ENCODE measurements at places on chromosomes 1 and 21.

GRCh38 chr1:42937141-42937696 lies 21.4 kb downstream of the SLC2A1 start:
- DNase-seq = no peak

DNA sequence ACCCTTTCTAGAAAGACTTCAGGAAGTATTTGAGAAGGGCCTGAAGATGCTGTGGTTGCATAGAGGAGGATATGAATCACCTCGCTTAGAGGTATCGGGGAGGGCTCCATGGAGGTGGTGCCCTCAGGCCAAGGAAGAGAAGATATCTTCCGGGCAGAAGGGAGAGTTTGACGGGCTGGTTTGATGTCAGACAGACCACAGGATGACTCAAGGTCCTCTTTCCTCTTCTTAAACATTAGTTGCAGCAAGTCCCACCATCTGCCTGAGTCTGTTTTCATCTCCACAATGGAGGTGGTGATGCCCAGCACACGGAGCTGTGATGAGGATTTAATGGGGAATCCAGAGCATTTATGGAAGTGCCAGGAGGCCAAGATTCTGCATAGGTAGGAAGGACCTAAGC lies 25.1 kb upstream of the RUNX3 start:
- no peak for DNase-seq

DNA sequence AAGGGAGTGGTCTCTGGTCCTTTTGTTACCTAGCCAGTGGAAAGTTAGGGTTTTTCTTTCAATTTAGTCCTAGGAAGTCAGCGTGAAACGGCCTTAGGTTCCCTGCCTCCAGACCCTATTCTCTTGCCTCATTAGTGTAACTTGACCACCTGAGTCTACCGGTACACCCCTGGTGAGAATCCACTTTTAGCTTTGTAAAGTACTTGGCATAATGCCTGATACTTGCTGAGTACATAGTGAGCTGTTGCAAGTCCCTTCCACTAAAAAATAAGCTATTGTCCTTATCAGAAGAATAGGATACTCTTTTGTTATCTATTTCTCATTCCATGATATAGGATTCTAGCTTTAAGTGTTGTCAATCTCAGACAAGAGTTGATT lies 228.8 kb downstream of the ST6GALNAC3 start:
- no peak for DNase-seq

DNA sequence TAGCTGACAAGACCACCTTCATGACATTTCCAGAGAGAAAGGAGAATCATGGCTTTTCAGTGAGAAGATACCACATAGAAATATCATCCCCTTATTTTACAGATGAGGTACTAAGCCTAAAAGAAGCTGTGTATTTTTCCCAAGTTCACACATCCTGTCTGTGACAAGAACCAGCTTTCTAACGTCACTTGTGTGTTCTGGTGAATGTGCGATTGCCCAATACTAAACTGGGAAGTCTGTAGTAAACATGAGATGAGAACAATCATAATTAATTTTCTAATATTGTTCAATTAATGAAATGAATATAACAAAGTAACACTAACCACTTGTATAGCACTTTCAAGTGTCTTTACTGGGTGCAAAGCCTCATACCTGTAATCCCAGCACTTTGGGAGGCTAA lies 46.0 kb downstream of the PTGER3 start:
- no peak for DNase-seq

GRCh38 chr1:56190806-56191365 lies 388.5 kb downstream of the PLPP3 start:
- DNase-seq = no peak

DNA sequence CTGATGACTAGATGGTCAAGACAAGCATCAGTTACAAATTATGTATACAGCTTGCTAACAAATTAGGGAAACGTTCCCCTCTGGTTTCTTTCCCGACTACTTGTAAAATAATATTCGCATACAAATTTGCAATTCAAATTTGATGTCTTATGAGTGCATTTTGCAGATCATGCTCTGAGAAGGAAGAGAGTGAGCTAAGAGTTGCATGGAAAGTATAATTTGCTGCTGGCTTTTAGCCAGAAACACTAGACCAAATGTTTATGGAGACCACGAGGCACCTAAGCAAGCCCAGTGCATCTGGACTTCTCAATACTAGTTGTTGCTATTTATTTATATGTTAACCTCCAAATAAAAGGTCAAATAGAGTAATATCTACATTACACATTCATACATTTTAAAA lies 216.0 kb downstream of the SMYD3 start:
- DNase-seq = no peak

- DNase-seq = peak; percentile 53
These were observed 15.8 kb downstream of the ODF2L start for GRCh38 chr1:86380257-86380861.

DNA sequence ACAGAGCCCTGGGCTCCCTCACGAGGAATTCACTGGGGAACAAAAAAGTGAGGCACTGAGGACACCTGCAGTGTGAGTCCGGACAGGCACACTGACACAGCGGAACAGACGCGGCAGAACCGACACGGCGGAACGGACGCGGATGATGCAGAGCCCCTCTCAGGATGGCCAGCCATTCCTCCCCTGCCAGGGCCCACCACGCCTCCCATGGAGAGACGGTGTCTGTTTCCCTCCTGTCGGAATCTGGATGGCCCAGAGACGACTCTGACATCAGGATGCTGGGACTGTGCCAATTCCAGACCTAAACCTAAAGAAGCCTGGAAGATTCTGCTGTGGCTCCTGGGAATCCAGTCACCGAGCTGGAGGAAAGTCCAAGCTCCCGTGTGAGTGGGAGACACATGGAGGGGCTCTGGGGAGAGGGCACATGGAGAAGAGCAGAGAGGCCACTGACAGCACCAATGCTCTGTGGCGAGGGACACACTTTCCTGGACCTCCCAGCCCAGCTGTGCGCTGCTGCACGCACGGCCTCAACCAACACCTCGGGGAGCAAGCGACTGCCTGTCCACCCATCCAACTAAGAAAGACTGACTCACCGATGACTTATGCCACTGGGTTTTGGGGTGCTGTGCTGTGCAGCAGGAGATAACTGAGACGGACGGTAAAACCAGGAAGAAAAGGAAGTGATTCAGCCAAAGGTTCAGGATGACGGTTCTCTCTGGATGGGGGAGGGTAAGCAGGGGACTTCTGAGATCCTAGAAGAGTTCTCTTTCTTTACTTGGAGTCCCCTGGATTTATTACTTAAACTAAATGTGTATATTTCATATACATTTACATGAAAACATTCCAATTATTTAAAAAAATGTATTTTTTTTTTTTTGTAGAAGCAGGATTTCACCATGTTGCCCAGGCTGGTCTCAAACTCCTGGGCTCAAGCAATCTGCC lies 23.3 kb downstream of the ZBTB17 start:
- no peak for DNase-seq

GRCh38 chr1:52056163-52056936 lies at the start of gene BTF3L4:
TSS of gene BTF3L4 (plus strand) at chr1:52056295. CDS start at chr1:52059848, 3,553 bp downstream.
- DNase-seq = peak; percentile 97

DNA sequence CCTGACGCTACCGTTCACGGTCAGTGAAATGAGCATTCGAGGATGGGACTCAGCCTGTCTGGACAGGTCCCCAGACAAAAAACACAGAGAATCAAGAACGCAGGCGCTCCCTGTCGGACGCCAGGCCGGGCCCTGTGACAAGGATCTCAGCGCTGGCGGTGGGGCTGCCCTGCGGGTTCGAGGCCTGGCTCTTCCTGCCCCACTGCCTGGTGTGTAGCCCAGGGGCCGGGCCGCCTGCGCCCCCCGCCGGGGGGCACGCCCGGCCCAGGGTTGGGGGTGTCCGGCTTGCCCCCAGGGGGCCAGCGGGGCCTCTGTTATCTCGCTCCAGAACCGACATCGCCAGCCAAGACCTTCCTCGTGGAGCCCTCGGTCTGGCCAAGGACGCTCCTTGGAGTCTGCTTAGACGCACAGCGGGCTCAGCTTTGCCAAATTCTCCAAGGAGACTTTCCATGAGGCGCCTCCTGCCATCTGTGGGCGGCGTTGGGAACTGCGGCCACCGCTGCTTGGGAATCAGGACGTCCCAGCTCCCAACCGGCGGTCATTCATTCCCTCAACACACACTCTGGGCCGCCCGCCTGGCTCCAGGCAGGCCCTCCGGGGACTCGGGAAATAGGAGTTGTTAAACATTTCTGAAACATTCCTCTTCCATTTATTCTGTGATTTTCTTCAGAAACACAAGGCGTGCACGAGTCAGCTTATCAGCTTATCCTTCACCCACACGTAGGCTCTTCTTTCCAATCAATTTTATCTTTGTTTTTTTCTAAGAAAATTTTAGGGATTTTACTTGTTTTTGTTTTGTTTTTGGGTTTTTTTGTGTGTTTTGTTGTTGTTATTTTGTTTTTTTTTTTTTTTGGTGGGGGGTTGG lies 11.3 kb upstream of the RIPK4 start:
- peak; percentile 57 for DNase-seq

DNA sequence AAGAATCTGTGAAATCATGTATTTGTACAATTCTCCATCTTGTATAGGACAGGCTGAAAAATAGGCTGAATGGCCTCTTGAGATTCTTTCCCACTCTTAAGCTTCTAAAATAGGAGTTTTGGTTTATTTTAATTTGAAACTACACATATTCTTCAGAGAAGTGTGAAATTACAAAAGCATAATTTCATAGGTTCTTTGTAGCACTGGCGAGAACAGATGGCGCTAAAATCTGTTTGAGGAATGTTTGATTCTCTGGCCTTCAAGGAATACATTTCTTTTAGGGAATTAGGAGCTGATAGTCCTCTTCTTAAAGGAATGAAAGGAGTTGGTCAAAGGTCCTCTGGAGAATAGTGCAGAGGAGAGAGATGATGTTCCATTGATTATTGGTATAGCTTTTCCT lies 44.9 kb downstream of the CC2D1B start:
- no peak for DNase-seq

- DNase-seq = no peak
These were observed 15.0 kb upstream of the ROR1 start for GRCh38 chr1:63758791-63759190.

GRCh38 chr1:163361123-163361934 lies 39.6 kb downstream of the NUF2 start:
- peak; percentile 14 for DNase-seq

GRCh38 chr1:198357937-198358336 lies 182.5 kb downstream of the ATP6V1G3 start:
- no peak for DNase-seq

- no peak for DNase-seq
These were observed 7.9 kb upstream of the HCRTR1 start for GRCh38 chr1:31609514-31610118.

DNA sequence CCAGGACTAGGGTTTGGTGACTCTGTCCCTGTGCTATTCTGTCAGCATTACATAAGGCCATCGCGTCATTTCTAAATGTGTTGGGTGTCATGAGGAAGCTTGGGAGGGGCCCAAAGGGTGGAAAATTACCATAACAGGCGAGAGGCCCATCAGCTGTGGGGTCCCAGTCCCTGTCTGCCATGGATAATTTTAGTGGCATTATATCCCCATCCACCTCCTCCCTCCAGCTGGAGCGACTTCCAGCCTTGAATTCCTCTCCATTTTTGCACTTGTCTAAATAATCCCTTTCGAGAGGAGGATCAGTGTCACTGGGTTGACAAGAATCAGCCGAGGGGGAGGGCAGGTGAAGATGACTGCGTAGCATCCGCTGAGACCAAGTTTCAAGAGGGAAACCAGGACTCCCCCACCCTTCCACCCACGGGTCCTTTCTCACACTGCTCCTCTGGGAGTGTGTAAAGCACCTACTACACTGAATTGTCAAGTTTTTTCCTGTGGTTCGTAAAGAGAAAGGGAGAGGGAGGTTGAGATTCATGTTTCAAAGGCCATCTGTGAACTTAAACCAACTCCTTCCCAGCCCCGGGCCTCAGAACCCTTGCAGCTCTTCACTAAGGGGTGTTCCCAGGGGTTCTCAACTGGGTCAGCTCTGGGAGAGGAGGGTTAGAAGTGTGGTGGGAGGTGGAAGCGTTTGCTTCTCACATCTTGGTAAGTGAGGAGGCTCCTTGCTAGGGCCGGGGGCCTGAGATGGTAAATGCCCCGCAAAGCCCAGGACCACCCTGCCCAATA lies 29.2 kb downstream of the VASH2 start:
- no peak for DNase-seq

GRCh38 chr1:19062258-19063029 lies 106.0 kb upstream of the IFFO2 start:
- no peak for DNase-seq

- no peak for DNase-seq
These were observed 25.9 kb downstream of the EPHX1 start for GRCh38 chr1:225835856-225836255.

GRCh38 chr21:36111238-36111637 lies 23.6 kb upstream of the CBR3 start:
- DNase-seq = no peak

- DNase-seq = no peak
These were observed 2.8 kb upstream of the NRAS start for GRCh38 chr1:114719424-114719787.

DNA sequence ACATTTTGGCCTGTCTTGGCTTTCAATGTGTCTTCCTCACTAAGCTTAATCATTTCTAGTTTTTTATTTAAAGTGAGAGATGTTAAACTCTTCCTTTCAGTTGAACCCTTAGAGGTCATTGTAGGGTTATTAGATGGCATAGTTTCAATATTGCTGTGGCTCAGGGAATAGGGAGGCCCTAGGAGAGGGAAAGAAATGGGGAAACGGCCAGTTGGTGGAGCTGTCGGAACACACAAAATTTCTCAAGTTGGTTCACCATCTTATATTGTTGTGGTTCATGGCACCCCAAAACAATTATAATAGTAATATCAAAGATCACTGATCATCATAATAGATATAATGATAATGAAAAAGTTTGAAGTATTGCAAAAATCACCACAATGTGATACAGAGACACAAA lies 31.4 kb upstream of the KAZN start:
- no peak for DNase-seq

DNA sequence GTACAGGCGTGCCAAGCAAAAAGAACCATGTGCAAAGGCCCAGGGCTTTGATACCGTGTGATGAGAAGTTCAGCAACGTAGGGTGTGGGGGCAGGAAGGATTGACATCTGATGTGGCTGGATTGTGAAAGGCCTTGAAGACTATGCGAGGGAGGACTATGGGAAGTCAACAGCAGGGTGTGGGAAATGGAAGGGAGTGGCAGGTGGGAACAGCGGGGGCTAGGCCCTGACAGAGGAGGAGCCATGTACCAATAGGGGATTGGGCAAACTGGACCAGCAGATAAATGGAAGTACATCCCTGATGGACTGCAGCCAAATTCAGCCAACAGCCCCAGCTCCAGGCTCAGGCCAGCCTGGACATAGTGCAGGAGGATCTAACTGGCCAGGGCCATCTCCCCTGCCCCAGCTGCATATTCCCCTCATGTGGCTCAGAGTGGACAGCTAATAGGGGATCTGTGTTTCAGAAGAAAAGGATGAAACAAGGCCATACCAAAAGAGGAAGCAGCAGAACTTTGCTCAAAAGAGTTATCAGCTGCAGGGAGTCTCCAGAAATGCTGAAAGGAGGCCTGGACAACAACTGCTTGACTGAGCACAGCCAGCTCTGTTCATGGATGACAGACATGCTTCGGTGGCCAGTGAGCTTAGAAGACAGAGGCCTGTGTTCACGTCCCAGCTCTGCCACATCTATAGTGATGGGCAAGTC lies 140.2 kb upstream of the SGIP1 start:
- DNase-seq = no peak

All from HAP-1 (cell line).